ENCODE measurements at places on chromosomes 5 and 9.

DNA sequence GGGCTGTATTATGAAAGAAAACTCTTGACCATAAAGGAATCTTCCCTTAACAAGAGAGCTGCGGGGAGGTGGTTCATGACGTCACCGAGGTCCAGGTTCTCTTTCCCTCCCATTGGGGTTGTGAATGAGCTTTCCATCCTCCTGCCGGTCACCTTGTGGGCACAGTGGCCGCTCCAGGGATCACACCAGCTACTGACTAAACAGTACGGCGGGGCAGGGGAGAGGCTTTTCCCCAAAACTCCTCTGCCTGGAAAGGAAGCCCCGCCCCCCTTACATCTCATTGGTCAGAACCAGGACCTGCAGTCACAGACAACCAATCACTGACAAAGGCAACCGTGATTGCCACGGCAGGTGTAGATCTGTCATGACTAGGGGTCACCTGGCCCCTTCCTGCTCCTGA is 35.6 kb downstream of the ROR2 start:
- ATAC-seq, result no peak

GRCh38 chr5:169089343-169089742 is 211.6 kb downstream of the SLIT3 start:
- no peak for ATAC-seq

- no peak for ATAC-seq
Measured at GRCh38 chr5:90285581-90285980, 124.0 kb downstream of the CETN3 start.

DNA sequence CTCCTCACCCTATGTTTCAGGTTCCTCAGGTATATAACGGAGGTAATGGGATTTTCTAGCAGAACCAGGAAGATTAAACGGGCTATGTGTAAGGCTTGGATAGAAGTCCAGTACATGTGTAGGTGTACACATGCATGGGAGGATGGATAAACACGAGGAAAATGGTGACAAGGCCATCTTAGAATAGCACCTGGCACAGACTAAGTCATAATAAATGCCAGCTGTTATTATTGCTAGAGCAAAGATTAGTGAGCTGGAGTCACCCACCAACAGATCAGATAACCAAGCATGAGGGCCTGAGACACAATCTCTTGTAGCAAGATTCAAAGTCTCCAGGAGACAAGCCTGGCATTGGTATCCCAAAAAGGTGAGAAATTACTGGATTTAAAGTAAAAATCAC is 21.1 kb downstream of the SPOCK1 start:
- no peak for ATAC-seq
